ENCODE measurements at places on chromosomes 1 and 21. TPM values are rescaled to one million over a fixed set of nuclear protein-coding genes. Genes with fewer than 3 reads are reported as not detected.

HECTD3 gene
- total RNA-seq: 41.1 TPM

ELAPOR1 gene
- total RNA-seq: 0.26 TPM

AGMAT gene
- total RNA-seq: 0.58 TPM

FALEC gene
- not detected for total RNA-seq

FCRL4 gene
- total RNA-seq: not detected

PIGV gene
- 9.0 TPM for total RNA-seq

APOBEC4 gene
- total RNA-seq: not detected

Data from mesenteric fat pad (tissue), 1 donor.